Vein endothelial cell (primary cell): ENCODE measurements at places on chromosomes 3 and 15. TPM values are rescaled to one million over a fixed set of nuclear protein-coding genes. Genes with fewer than 3 reads are reported as not detected.

The KBTBD12 gene
- total RNA-seq: not detected in 2 replicates

The IGSF10 gene
- under 0.01 TPM in 1 of 2 replicates, not detected in the other for total RNA-seq

The CGGBP1 gene
- total RNA-seq: 55.9 and 68.6 TPM in 2 replicates

The MAGEL2 gene
- total RNA-seq: 0.10 and 0.33 TPM in 2 replicates

The SNX22 gene
- under 0.01 and 0.57 TPM in 2 replicates for total RNA-seq

The UCN2 gene
- total RNA-seq: not detected in 2 replicates

The UROC1 gene
- total RNA-seq: not detected in 2 replicates

The ANKDD1A gene
- total RNA-seq: 2.5 and 2.6 TPM in 2 replicates

The CTXN2 gene
- not detected in 2 replicates for total RNA-seq

The WWTR1 gene
- 393 and 506 TPM in 2 replicates for total RNA-seq

The CPOX gene
- 14.3 and 15.7 TPM in 2 replicates for total RNA-seq

The LRRN1 gene
- not detected in 2 replicates for total RNA-seq

The ROBO2 gene
- under 0.01 TPM in 1 of 2 replicates, not detected in the other for total RNA-seq

The TICRR gene
- 3.3 and 6.2 TPM in 2 replicates for total RNA-seq

The GOLGA6L7 gene
- not detected in 2 replicates for total RNA-seq

The CATSPER2 gene
- total RNA-seq: 0.48 and 1.6 TPM in 2 replicates

The LYSMD2 gene
- 11.4 and 13.2 TPM in 2 replicates for total RNA-seq

The LMAN1L gene
- not detected in 2 replicates for total RNA-seq

The TRH gene
- total RNA-seq: not detected in 2 replicates

The ARL8B gene
- total RNA-seq: 58.1 and 76.3 TPM in 2 replicates

The SCAANT1 gene
- total RNA-seq: not detected in 2 replicates

The KBTBD13 gene
- total RNA-seq: not detected in 2 replicates

The CALML4 gene
- 2.0 and 3.2 TPM in 2 replicates for total RNA-seq

The CELF6 gene
- total RNA-seq: under 0.01 and 0.10 TPM in 2 replicates

The BSN gene
- total RNA-seq: 0.19 and 0.65 TPM in 2 replicates

The PLCD1 gene
- total RNA-seq: 11.7 and 14.7 TPM in 2 replicates

The PLA1A gene
- total RNA-seq: 0.96 and 1.3 TPM in 2 replicates

The OPA1 gene
- total RNA-seq: 56.2 and 78.1 TPM in 2 replicates

The TPRG1 gene
- 0.38 and 0.98 TPM in 2 replicates for total RNA-seq

The SCN5A gene
- 4.6 and 7.5 TPM in 2 replicates for total RNA-seq

The FAM98B gene
- 12.1 and 14.4 TPM in 2 replicates for total RNA-seq

The C15orf61 gene
- 2.6 and 3.3 TPM in 2 replicates for total RNA-seq

The THSD4 gene
- total RNA-seq: 34.6 and 44.1 TPM in 2 replicates

The HYKK gene
- total RNA-seq: 1.8 and 3.6 TPM in 2 replicates

The GOLGA6B gene
- total RNA-seq: not detected in 2 replicates

The CP gene
- under 0.01 TPM in 1 of 2 replicates, not detected in the other for total RNA-seq

The TGM5 gene
- not detected in 2 replicates for total RNA-seq

The IREB2 gene
- total RNA-seq: 45.3 and 76.4 TPM in 2 replicates

The PFN2 gene
- 76.8 and 103 TPM in 2 replicates for total RNA-seq

The GALNT15 gene
- 5.2 and 19.9 TPM in 2 replicates for total RNA-seq

The DUOX1 gene
- not detected in 2 replicates for total RNA-seq
